ENCODE measurements at places on chromosomes 4 and X.

DNA sequence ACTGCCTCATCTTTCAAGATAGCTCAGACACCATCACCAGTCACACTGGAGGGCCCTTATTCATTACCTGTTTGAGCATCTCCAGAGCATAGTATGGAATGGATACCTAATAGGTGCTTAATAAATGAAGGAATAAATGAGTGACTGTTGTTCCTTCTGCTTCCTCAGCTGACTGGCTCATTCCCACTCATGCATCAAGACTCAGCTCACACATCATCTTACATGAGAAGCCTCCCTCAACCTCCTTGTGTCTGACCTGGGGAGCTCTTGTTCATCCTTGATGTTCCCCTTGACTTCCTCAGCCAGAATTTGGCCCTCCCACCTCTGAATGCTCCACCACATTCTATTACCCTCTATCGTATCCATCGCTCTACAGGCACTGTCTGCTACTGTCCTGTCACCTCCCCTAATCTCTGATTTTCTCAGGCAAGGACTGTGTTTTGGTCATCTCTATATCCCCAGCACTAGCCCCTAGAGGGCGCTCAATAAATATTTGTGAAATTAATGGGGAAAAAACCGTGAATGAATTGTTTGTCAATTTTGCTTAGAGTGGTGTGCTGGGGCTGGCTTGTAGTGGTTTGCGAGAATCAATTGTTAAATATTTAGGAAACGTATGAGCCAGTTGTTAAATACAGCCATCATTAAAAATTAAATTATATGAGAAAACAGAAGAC, 88.3 kb downstream of the NHSL2 start:
- H3K36me3 ChIP-seq: no peaks in the 10 kb centered on the region
- no peak overlapping the region for H3K27ac ChIP-seq
- no peaks in the 10 kb centered on the region for H3K27me3 ChIP-seq
- H3K4me1 ChIP-seq: no peaks in the 10 kb centered on the region
- no peak for DNase-seq

- no peaks in the 10 kb centered on the region for H3K4me1 ChIP-seq
- H3K27ac ChIP-seq: no peak overlapping the region
- H3K36me3 ChIP-seq: no peaks in the 10 kb centered on the region
- no peak for DNase-seq
- no peaks in the 10 kb centered on the region for H3K27me3 ChIP-seq
Measured at GRCh38 chr4:4524364-4524763, 17.5 kb downstream of the STX18 start.

- no peaks in the 10 kb centered on the region for H3K27me3 ChIP-seq
- H3K36me3 ChIP-seq: no peaks in the 10 kb centered on the region
- H3K4me1 ChIP-seq: no peaks in the 10 kb centered on the region
- H3K27ac ChIP-seq: no peak overlapping the region
Measured at GRCh38 chrX:68934421-68934820, 105.6 kb downstream of the EFNB1 start.

- H3K36me3 ChIP-seq: no peaks in the 10 kb centered on the region
- no peak for DNase-seq
- H3K27me3 ChIP-seq: no peaks in the 10 kb centered on the region
- H3K4me3 ChIP-seq: peak within 1 kb of the TSS; percentile 62
Measured at GRCh38 chrX:153934762-153935325, at the start of gene NAA10. Gene NAA10 (minus strand): TSS chrX:153935037. CDS start chrX:153934904, 133 bp downstream.

DNA sequence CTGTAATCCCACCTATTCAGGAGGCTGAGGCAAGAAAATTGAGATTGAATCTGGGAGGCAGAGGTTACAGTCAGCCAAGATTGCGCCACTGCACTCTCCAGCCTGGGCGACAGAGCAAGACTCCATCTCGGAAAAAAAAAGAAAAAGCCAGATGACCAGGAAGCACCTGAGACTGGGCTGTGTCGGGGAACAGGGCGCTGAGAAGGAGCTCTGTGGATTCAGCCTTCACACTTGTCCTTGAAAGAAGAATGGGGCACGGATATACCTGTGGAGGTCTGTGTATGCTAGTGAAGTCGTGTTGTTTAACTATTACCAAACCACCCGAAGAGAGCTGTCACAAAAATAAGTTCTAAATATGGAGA, 39.3 kb upstream of the TADA2B start:
- H3K27ac ChIP-seq: peak overlapping the region; percentile 65
- H3K27me3 ChIP-seq: no peaks in the 10 kb centered on the region
- no peak for DNase-seq
- H3K4me1 ChIP-seq: peaks cover 9% of the 10 kb centered on the region
- H3K4me3 ChIP-seq: no peak overlapping the region

- H3K36me3 ChIP-seq: no peaks in the 10 kb centered on the region
- no peak overlapping the region for H3K27ac ChIP-seq
- no peak for DNase-seq
- no peak overlapping the region for H3K4me3 ChIP-seq
- peaks cover 1% of the 10 kb centered on the region for H3K4me1 ChIP-seq
- H3K27me3 ChIP-seq: no peaks in the 10 kb centered on the region
Measured at GRCh38 chr4:16777726-16778125, 120.7 kb downstream of the LDB2 start.

DNA sequence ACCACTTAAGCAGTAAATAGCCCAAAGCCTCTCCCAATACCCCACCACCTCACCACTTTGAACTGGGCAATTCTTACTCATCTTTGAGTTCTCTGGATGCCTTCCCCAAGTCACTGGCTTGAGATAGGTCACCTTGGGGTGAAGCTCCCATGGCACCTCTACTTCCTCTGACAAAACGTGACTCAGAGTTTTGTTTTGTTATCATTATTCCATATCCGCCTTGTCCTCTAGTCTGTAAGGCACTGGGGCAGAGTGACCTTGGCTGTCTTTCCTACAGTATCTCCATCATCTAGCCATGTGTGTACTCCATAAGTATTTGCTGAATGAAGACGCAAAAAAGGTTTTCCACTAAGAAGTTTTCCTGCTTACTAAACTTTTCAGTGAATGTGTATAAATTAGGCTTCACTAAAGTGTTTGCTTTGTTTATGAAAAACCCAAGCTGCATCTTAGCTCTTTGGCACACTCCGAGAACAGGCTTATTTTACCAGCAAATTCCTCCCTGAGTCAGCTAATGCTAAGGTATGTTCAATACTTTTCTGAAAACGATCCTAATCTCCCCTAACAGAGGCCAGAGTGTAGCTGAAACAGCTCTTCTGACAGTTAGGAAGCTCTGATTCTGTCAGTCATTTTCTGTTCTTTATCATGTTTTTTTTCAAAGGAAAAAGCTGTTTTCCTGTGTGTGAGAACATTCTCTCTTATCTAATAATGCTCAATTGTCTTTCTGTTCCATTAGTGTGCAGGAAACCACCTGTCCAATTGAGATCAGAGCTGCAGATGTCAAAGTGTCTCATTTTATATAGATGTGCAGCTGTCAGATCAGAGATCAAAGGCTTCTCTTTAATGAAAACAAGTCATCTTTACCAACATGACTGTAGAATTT, 30.2 kb upstream of the TSPAN5 start:
- no peaks in the 10 kb centered on the region for H3K27me3 ChIP-seq
- H3K4me3 ChIP-seq: no peak overlapping the region
- no peaks in the 10 kb centered on the region for H3K4me1 ChIP-seq
- H3K36me3 ChIP-seq: no peaks in the 10 kb centered on the region
- no peak for DNase-seq

DNA sequence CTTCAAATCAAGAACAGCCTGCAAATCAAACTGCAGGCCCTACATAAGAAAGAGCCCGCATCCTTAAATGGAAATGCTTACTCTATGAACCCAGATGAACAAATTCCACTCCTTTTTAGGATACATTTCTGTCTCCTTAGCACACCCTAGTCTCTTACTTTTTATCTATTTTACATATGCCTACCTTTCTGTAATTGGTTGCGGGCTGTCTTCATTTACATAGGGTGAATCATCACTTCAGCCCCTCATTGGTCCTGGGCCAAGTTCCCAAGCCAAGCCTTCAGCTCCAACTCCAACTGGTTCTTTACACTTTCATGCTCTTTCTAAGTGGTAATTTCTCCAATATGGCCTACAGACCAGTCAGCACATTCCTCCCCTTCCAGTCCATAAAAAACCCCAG, 219.3 kb downstream of the TRAM1L1 start:
- no peaks in the 10 kb centered on the region for H3K4me1 ChIP-seq
- no peak overlapping the region for H3K27ac ChIP-seq
- no peak for DNase-seq
- no peaks in the 10 kb centered on the region for H3K36me3 ChIP-seq
- H3K27me3 ChIP-seq: no peaks in the 10 kb centered on the region
- H3K4me3 ChIP-seq: no peak overlapping the region

- H3K27me3 ChIP-seq: no peaks in the 10 kb centered on the region
- DNase-seq: no peak
- no peak overlapping the region for H3K27ac ChIP-seq
Measured at GRCh38 chr4:25563071-25563564, 92.5 kb upstream of the SLC34A2 start.

- H3K27me3 ChIP-seq: no peaks in the 10 kb centered on the region
- no peak for DNase-seq
- H3K4me1 ChIP-seq: no peaks in the 10 kb centered on the region
- H3K36me3 ChIP-seq: no peaks in the 10 kb centered on the region
- H3K4me3 ChIP-seq: no peak overlapping the region
- no peak overlapping the region for H3K27ac ChIP-seq
Measured at GRCh38 chrX:37424000-37424429, 74.9 kb downstream of the PRRG1 start.

- H3K4me1 ChIP-seq: no peaks in the 10 kb centered on the region
- no peak overlapping the region for H3K27ac ChIP-seq
- no peaks in the 10 kb centered on the region for H3K27me3 ChIP-seq
- H3K4me3 ChIP-seq: no peak overlapping the region
Measured at GRCh38 chrX:11341274-11342201, 48.3 kb downstream of the AMELX start.

- no peak overlapping the region for H3K27ac ChIP-seq
- no peak for DNase-seq
- H3K4me3 ChIP-seq: no peak overlapping the region
- H3K27me3 ChIP-seq: no peaks in the 10 kb centered on the region
- peaks cover 10% of the 10 kb centered on the region for H3K4me1 ChIP-seq
Measured at GRCh38 chr4:173212379-173212778, 43.8 kb downstream of the GALNT7 start.

GRCh38 chr4:120754590-120754989, 167.9 kb downstream of the PRDM5 start:
- H3K27ac ChIP-seq: no peak overlapping the region
- no peaks in the 10 kb centered on the region for H3K4me1 ChIP-seq
- DNase-seq: no peak

GRCh38 chr4:94038195-94038594, 169.5 kb upstream of the SMARCAD1 start:
- no peaks in the 10 kb centered on the region for H3K27me3 ChIP-seq
- H3K36me3 ChIP-seq: no peaks in the 10 kb centered on the region
- no peak overlapping the region for H3K4me3 ChIP-seq
- no peak for DNase-seq
- no peak overlapping the region for H3K27ac ChIP-seq
- no peaks in the 10 kb centered on the region for H3K4me1 ChIP-seq

GRCh38 chrX:129638917-129639316, 15.8 kb downstream of the APLN start:
- no peak overlapping the region for H3K4me3 ChIP-seq
- peaks cover 4% of the 10 kb centered on the region for H3K4me1 ChIP-seq
- H3K27me3 ChIP-seq: no peaks in the 10 kb centered on the region
- no peaks in the 10 kb centered on the region for H3K36me3 ChIP-seq
- DNase-seq: no peak

- no peaks in the 10 kb centered on the region for H3K36me3 ChIP-seq
- no peaks in the 10 kb centered on the region for H3K27me3 ChIP-seq
- H3K4me3 ChIP-seq: no peak overlapping the region
- no peak overlapping the region for H3K27ac ChIP-seq
Measured at GRCh38 chr4:164485136-164485535, 268.8 kb upstream of the SMIM31 start.

GRCh38 chr4:30630431-30630830, 89.7 kb upstream of the PCDH7 start:
- H3K4me1 ChIP-seq: no peaks in the 10 kb centered on the region
- no peak for DNase-seq

DNA sequence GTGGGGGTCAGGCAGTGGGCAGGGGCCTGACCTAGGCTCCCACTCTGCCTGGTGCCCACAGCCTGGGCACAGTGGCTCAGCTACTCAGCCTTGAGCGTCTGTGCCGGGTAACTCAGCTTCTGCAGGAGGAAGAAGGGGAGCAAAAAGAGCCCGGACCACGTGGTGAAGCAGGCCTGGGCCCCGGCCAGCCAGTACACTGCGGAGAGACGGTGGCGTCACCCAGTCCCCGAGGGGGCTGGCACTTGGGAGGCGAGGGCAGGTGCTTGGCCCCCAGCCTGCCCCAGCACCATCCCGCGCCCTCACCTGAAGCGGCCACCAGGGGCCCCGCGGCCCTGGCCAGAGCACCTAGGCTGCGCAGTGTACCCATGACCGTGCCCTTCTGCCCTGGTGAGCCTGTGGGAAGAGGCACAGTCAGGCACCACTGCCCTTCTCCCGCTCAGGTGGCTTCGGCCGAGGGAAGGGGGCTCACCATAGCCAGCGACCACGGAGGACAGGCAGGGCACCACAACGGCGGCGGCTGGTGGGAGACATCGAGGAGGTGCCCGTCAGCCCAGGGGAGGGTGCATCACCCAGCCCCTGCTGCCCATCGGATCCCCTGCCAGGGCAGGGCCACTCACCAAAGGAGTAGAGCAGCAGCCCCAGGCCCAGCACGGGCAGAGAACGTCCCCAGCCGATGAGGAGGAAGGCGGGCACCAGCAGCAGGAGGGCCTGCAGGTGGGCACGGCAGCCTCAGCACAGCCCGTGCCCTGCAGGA, 32.3 kb downstream of the NOP14 start:
- no peak overlapping the region for H3K4me3 ChIP-seq
- no peaks in the 10 kb centered on the region for H3K27me3 ChIP-seq
- H3K27ac ChIP-seq: peak overlapping the region; percentile 94
- no peak for DNase-seq

DNA sequence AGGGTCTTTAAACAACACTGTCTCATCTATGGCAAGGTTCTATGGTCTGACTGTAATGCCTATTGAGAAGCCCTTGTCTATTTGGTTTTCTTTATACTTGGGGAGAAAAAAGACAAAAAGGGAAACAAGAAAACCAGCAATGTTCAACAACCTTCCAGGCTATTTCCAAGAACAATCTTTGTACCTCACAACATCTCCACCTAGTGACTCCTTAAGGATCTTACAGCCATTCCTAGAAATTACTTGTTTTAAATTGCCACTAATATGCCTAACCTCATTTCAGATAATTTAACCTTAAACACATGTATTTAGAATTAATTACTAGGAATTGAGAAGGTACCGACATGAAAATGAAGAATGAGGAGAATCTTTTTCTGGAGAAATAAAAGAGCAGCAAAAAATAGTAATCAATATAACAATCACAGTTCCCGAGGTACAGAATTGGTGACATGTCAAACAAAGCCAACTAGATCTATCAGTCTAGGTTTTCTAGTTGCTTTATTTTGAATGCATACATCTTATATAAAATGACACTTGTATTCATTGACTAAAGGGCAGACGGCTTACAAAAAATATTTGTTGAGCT, 1.6 kb upstream of the RBM46 start:
- DNase-seq: no peak
- no peaks in the 10 kb centered on the region for H3K36me3 ChIP-seq
- no peak overlapping the region for H3K4me3 ChIP-seq
- no peaks in the 10 kb centered on the region for H3K27me3 ChIP-seq
